DMS79 (cell line): ENCODE measurements at places on chromosomes 4 and X.

DNA sequence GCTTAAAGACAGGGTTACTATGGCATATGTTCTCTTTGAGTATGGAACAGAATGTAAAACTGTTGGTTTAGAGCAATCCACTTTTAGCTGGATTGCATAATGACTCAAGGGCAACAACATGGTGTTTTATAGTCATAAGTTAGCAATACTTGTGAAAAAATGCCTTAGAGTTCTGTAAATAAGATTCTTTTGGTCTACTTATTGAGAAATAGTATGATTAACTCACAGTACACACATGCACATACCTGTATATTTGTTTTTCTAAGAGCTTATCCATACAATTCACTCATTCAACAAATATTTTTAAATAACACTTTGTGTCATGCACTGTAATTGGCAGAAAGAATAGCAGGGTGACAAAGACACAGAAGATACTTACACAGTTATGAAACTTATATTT is 1415.5 kb downstream of the PCDH7 start:
- no peak for DNase-seq

DNA sequence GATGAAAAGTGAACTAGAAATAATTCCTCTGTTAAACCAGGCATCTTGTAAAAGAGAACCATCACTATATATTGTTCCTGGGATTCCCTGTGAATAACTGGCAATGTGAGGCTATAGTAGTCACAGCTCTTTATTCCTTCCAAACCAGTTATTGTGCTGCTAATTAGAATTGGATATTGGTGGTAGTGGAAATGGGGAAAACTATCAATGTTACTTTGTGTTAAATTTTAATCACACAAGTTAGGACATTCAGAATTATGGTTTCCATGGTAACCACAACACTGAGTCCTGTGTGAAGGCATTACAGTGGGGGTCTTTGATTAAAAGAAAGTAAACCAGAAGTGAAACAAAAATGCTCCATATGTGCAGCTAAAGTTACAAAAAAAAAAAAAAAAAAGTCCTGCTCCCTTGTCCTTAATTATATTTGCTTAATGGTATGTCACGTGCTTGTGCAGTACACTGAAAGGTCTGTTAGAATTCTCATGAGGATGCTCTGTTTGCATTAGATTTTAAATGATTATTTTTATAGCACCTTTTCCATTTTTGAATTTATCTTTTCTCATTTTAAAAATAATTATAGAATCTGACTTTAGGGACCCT is 200.4 kb downstream of the ADGRL3 start:
- DNase-seq: no peak

- no peak for DNase-seq
These were observed 1.6 kb upstream of the SH3RF1 start for GRCh38 chr4:169272265-169272886.

DNA sequence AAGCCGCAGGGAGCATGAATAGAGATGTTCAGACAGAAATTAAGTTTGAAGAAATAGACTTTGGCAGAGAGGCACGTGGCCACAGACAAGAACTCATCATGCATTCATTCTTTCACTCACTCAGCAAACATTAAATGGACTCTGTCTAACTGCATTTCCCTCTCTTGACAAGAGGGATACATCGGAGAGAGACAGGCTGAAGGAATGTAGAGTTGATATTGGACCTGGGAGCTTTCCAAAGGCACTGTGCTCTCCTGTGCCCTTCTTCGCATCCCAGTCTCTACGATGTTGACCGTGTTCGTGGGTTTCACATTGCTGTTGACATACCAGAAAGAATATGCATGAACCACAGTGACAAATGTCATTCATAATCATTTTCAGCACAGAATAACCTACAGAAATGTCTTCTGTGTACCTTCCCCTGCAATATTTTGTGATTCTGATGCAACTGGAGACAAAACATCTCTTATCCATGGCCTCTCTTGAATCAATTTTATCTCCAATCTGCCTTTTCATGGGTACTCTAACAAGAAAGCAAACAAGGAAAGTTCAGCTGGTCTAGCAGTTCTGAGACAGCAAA is 34.7 kb upstream of the CD99 start:
- DNase-seq: no peak

- no peak for DNase-seq
These were observed 280.4 kb downstream of the DHX15 start for GRCh38 chr4:24303926-24304325.

GRCh38 chrX:32137525-32137924 is 1065.7 kb upstream of the FTHL17 start:
- no peak for DNase-seq

GRCh38 chr4:85611661-85612060 is 136.7 kb downstream of the ARHGAP24 start:
- no peak for DNase-seq

GRCh38 chr4:7001271-7001670 is 41.9 kb upstream of the TADA2B start:
- DNase-seq: no peak

- DNase-seq: no peak
These were observed 21.1 kb downstream of the RNF212 start for GRCh38 chr4:1092026-1092982.

DNA sequence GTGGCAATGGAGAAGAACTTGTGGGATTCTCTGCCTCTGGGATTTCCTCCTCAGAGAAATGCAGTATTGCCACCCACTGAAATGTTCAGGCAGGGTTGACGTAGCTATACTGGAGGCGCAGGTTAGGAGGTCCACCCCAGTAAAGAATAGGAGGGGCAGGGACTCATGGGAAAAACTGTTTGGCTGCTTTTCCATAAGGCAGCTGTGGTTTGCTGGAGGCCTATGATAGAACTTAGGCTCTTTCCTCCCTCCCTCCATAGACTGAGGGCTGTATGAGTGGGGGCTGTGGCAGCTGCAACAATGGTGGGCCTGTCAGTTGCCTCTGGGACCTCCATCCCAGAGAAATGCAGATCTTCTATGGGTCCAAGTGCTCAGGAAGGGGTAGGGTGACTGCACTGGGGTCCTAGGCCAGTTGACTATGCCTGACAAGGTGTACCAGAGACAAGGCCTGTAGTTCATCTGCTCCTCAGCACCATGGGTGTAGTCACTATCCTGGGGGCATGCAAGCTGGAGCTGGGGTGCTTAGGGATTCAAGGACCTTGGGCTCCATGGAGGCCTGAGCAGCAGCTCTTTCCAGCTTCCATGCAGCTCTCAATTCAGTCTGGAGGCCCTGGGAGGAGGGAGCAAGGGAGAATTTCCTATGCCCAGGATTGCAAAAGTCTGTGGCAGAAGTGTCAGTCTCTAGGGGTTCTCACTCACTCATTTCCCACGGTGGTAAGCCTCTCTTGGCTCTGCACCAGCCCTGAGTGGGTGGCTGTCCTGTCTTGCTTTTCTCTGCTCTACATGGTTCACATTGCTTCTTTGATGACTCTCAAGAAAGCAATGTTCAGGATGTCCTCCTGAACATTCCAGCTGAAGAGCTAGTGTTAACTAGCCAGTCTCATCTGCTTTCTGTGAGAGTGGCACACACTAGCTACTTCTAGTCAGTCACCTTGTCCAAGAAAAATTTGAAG is 353.0 kb downstream of the IDS start:
- no peak for DNase-seq

DNA sequence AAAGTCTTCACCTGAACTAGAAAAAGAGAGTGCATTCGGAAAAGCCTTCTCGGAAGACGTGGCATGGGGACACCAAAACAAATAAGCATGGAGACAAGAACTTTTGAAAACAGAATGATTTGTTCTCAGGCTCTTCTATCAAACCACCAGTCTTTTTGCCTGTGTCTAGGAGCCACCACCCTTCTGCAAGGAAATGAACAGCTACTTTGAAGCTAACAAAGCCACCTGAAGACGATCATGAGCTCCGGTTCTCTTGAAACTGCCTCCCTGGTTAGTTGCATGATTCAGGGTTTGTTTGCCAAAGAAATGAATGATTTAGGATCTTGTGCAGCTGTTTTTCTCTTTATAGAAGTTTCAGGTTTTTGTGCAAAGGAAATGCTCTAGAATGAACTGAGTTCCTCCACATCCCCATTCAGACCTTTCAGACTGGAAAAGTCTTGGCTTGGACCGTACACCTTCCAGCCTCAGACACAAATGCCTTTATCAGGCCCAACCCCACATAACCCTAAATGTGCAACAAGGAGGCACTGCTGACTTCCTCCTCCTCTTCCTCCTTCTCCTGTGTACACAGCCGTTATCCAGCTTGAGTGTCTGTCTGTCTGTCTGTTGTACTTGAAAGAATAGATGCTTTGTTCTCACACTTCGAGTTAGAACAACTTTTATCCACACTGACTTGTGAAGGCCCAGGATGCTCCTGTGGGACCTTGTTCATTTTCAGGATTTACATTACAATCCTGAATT is 334.8 kb upstream of the KLF3 start:
- no peak for DNase-seq

GRCh38 chr4:58734030-58734674 is 1624.0 kb upstream of the IGFBP7 start:
- no peak for DNase-seq

DNA sequence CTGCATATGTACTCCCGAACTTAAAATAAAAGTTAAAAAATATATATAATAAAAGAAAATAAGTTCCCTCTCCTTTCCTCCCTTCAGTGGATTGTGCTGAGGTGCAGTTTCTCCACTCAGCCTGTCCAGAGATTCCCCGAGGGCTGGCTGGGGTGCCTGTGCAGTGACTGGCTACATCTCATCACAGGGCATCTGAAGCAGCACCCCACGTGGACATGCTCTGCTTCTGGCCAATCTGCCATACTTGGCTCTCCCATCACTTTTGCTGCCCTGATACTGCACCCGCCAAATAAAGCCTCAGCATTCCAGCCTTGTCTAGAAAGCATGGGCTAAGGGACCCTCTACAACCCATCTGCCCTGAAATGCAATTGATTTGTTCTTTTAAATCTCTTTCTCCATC is 11.1 kb upstream of the MGST2 start:
- no peak for DNase-seq

DNA sequence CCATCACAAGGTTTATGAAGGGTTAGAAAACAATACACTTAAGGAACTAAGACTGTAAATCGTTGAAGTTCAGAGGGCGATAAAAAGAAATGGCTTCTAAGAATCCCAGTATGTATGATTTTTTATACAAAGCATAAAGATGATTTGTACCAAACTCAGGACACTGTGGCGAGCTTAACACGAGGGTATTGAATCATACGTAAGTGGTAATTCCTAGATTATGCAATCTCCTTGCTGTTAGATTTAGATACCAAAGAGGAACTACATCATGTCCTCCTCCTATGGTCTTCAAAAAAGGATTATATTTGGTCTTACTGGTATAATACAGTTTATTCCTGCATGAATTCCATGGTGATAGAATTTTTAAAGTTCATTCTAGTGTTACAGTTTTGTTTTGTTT is 23.9 kb downstream of the NFKB1 start:
- DNase-seq: no peak

DNA sequence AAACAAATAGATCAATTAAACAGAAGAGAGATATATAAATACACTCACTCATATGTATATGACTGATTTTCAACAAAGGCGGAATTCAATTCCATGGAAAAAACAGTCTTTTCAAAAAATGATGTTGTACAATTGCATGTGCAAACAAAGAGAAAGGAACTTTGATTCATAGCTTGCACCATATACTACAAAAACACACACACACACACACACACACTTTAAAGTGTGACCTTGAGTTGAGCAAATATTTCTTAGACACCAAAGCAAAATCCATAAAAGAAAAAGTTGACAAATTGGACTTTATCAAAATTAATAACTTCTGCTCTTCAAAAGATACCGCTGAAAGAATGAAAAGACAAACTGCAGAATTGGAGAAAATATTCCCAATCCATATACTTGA is 168.8 kb downstream of the EVC2 start:
- no peak for DNase-seq

- no peak for DNase-seq
These were observed 38.4 kb downstream of the UGT2A2 start for GRCh38 chr4:69601065-69601464.

DNA sequence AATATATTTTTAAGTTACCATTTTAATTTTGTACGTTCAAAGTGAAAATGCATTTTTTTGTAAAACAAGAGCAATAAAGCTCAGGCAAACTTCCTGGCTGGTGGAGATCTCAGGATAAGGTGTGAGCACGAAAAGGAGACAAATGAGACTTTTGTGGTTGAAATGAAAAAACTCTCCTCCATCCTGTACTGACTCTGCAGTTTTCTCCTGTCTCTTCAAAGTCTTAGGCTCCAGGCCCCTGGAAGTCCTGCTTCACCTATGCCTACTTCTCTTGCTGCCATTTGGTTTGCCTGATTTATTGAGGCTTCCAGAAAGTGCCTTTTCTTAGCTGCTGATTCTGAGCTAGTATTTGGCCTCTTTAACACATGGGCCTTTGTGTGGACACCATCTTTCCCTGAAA is 77.7 kb downstream of the MAML3 start:
- no peak for DNase-seq

- DNase-seq: no peak
These were observed 760 bp downstream of the TRMT2B start for GRCh38 chrX:101051153-101051548.

DNA sequence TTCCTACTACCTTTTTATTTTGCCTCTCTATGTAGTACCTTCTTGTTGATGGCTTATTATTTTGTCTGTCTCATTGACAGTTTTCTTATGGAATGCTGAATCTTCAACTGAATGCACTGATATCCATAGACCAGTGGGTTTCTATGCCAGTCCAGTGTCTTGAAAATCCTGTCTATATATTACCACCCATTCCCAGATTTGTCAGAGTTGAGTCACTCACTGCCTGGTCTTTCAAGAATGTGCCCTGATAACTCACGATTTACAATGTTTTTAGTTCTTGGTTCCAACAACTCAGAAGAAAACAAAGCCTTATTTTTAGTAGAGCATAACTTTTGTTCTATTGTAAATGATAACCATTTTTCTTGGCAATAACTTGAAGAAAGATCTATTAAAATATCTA is 606.0 kb upstream of the PITX2 start:
- DNase-seq: no peak

- no peak for DNase-seq
These were observed 18.0 kb downstream of the ETDC start for GRCh38 chrX:135327299-135327698.

DNA sequence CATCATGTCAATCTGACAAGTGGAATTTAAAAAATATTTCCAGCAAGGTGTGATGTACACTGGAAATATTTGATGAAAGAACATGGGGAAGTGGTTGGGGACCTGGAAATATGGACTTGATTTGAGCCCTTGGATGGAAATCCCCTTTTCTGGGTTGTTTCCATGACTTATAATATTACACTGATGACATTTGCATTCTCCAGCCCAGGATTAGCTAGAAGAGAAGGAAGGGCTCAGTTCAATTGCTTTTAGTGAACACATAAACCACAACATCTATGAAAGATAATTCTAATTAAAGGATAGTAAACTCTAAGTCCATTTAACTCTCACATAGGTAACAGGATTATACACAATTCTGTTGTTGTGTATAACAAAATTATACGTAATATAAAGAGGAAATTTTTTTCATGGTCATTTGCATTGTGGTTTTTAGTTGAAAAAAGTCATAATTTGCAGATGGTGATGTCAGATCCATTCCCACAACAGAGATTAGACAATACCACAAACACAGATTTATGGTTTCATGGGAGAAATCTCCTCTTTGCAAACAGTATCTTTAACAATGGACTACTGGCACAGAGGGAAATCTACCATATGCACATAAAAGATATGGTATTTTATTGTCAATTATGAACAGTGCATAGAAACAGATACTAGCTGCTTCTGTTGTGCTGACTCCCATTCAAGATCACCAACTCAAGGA is 126.5 kb downstream of the DKK2 start:
- no peak for DNase-seq

- DNase-seq: no peak
These were observed 70.4 kb upstream of the USP9X start for GRCh38 chrX:41014776-41015360.
